ENCODE measurements at places on chromosomes 1 and 21. TPM values are rescaled to one million over a fixed set of nuclear protein-coding genes. Genes with fewer than 3 reads are reported as not detected.

DNA sequence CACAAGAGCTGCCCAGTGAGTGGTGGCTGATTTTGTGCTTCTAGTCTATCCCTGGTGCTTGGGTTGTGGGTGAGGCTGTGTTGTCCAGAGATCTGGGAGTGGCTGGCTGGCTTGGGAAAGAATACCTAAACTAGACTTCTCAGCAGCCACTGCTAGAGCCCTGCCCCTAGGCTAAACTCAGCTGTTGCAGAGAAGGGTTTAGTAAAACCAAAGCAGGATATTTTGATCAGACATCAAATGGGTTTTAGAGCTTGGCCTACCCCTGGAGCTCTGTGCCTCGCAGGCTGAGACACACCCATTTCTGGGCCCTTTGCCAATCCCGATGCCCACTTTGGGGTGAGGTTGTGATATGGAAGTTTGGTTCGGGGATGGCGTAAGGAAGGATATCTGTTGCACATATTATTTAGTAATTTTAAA, 88.5 kb downstream of the UCK2 start:
- H3K27ac ChIP-seq = peak overlapping the region; percentile 32
- no peak overlapping the region for H3K4me3 ChIP-seq
- no peaks in the 10 kb centered on the region for H3K27me3 ChIP-seq

Gene B3GALT2
- total RNA-seq = 8.8 TPM

Gene SNAP47
- 27.8 TPM for total RNA-seq

Gene HPCA
- 0.40 TPM for total RNA-seq

All from lung (tissue), 17 donors.